ENCODE measurements at places on chromosomes 3 and 15.

DNA sequence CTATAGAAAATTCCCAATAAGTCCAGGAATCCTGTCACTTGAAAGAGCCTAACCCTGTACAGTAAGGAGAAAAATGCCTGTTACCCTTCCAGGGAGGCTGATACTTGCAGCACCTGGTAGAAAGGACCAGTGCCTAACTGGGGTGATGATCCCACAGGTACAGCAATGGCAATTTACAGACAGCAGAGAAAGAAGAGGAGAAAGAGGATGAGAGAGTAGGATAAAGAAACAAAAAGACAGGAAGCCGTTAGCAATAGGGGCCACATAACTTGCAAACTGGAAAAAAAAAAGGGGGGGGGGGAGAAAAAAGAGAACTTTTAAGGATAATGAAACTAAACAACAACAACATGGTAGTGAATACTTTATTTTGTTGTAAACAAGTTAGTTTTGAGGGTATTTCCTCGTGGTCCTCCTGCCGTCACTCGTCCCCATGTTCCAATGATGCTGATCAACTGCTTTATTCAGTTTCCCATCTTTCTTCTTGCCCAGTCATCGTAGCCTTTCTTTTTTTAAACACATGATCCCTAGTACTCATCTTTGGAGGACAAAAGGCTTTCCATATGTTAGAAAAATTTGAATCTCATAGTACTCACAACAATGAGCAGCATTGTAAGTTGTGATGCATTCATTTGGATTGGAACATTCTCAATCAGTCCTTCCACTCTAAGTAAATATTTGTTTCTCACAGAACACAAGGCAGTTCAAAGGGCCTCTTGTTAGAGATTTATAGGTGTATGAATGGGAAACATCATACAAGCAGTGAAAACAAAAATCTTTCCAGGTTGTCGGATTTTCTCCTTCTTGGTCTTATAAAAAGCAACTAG lies 8.6 kb downstream of the TM4SF1 start:
- DNase-seq = no peak

DNA sequence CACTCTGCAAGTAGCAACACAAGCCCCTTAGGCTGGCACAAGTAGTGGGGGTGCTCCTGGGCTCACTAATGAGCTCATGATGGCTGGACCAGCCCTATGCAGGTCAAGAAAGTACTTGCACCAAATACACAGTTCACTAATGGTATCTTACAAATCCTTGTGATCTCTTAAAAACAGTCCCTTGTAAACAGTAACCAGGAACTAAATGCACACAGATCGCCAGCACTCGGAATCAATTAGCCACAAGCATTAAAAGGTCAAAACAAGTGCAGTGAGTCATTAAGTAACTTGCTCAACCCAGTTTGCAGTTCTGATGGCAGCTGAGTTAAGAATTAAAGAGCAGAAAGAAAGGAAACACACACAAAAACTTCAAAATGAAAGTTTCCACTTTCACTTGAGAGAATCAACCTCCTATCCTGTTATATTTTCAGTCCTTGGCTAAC lies 43.2 kb downstream of the ARHGEF3 start:
- no peak for DNase-seq

DNA sequence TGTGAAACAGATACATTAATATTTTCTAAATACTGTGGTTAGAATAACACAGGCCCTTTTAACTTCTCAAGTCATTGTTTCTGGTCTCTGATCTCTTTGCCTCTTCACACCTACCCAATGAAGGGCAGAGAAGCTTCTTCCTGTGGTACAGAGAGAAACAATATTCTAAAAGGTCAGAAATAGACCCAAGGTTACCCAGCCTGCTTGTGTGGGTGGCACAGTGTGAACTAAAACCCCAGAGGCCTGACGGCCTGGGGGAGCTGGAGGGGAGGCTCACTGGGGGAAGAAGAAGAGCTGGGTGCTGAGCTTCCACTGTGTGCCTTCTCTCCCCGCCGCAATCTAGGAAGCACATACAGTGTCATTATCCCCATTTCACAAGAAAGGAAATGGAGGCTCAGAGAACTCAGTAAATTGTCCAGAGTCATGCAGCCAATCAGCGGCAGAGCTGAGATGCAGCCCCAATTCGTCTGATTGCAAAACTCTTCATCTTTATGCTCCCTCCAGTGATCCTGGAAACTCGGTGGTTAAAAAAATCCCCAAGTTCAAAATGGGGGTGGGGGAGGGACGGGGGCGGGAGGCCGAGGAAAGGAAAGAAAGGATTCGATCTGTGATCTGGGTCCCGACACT lies 64.1 kb upstream of the HEG1 start:
- DNase-seq = no peak

DNA sequence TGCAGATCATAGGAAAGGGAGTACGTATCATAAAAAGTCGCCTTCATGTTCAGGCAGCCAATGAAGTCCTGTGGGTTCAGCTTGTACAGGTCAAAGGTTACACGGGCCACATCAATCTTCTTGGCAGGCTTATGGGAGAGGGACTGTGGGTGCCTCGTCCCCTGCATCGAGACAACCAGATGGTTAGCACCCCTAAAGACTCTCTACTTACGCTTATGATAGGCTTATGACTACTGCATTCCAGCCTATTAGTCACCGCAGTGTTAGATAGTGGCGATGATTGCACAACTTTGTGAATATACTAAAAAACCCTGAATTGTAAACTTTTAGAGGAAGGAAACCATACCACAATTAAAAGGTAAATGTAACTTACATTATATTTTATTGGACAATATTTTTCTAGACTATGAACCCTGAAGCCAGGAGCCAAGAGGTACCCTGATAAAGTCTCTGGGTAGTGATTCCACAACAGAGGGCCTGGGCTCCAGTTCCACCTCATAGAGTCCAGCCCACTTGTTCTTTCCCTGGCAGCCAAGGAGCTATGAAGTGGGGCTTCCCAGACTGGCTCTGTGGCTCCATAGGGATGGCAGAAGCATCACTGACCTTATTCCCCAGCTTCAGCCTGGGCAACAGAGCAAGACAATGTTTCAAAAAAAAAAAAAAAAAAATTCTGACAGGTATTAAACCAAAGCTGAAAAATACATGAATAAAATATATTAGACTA lies 2.5 kb upstream of the FANCD2 start:
- no peak for DNase-seq
